ENCODE measurements at places on chromosomes 1 and 21.

- DNase-seq = no peak
These were observed 122.2 kb upstream of the ADGRL4 start for GRCh38 chr1:79128722-79129121.

GRCh38 chr1:112694363-112694929 is 12.5 kb downstream of the RHOC start:
- DNase-seq = no peak

DNA sequence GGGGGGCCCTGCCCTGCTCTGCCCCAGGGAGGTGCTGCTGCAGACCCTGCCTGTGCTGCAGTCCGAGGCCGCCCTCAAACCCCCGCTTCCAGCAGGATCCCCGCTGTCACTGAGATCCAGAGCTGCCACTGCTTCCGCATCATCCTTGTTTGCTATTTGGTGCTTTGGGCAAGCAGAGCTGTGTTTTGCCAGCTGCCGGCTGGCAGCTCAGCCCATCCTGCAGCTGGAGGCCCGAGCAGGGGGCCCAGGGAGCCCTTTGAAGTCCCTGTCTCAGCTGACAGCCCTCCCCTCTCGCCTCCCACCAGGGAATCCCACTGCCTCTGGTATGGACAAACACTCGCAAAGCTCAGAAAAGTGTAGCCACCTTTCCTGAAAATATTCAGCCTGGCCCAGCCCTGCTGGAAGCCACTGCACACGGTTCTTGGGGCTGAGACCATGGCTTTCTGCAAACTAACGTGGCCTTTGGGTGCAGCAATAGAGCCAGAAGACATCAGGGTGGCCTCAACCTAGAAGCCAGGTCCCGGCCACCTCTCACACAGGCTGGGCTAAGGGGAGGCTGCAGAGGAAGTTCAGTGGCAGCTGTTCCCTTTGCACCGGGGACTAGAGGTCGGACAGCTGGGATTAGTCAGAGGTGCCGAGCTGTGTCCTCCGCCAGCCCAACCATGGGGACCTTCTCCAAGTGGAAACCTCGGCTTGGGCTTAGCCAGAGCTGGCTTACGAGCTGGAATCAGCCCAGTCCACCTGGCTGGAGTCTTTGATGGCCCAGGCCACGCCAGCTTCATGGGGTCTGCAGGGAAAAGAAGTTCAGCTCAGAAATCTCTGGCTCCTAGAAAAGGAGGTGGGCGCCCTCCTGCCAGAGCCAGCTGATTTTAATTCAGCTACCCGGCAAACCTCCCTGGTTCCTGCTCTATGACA is 107.1 kb downstream of the SPSB1 start:
- no peak for DNase-seq

GRCh38 chr1:246782120-246782900 is 58.1 kb downstream of the SCCPDH start:
- DNase-seq = no peak

GRCh38 chr21:20618878-20619277 is 379.3 kb upstream of the NCAM2 start:
- no peak for DNase-seq

DNA sequence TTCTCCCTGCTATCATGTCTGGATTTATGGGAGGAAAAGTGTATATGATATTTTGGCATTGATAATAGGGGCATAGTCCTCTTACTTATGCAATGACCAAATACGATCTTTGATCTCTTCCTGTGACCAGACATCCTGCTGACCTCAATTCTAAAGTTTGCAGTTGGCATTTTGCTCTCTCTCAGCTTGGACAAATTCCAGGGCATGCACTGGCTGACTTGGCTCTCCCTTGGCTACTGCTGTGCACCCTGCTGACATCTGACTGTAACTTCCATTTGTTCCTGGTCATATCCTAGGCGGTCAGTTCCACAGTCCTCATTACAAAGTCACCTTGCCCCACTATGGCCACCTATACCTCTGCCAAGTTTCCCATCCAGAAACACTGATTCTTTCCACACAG is 380.7 kb upstream of the NR5A2 start:
- DNase-seq = no peak

GRCh38 chr1:220420726-220421125 is 107.2 kb upstream of the MARK1 start:
- no peak for DNase-seq

DNA sequence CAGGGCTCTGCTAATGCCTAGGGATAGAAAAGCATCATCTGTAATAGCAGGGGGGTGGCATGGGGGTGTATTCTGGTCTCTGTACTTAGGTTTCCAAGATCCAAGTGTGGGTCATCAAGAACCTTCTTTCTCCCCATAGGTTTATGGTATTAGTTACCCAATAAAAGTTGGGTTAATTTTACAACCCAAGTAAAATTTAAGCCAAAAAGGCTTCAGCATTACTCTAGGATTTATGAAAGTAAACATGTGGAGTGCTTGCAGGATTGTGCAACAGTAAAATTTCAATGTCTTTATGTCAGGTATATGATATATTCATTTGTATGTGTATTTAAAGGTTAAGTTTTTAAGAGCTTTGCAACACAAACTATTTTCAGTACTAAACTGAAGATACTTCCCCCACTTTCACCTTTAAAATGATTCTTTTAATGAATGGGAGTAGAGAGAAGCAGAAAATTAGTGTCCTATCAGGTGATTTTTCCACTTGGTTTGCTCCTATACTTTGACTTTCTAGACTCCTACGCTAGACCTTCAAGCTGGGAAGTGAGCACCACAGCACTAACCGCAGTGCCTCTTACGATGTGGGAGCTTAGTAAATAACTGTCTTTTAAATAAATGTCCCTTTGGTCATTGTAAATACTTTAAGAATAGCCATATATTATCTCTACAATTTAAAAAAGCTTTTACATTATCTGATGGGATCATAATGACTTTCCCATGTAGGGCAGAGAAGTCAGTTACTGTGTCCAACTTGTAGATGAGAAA is 67.8 kb upstream of the UBE2U start:
- DNase-seq = no peak

DNA sequence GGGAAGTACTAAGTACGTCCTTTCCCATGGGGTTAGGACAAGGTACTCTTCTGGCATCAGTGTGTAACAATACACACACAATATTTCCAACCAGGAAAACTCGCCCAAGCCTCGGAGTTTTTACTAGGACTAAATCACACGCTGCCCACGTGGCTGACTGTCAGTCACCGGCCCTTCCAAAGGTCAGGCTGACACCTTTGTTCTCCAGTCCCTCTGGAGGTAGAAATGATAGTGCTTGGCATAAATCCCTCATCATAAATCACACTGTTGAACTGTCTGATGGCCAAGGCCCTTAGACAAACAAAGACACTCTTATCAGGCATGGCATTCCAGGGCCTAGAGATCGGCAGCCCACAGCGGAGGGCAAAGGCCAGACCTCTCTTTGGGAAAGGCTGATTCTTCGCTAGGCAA is 16.9 kb upstream of the SLAMF9 start:
- DNase-seq = no peak

- no peak for DNase-seq
These were observed 4.9 kb downstream of the STK40 start for GRCh38 chr1:36380782-36381181.

- DNase-seq = no peak
These were observed 270.4 kb downstream of the GRIK1 start for GRCh38 chr21:29669416-29669815.

GRCh38 chr1:90964444-90965035 is 57.3 kb downstream of the ZNF644 start:
- no peak for DNase-seq

GRCh38 chr21:42524341-42525028 is 10.8 kb downstream of the SLC37A1 start:
- no peak for DNase-seq

DNA sequence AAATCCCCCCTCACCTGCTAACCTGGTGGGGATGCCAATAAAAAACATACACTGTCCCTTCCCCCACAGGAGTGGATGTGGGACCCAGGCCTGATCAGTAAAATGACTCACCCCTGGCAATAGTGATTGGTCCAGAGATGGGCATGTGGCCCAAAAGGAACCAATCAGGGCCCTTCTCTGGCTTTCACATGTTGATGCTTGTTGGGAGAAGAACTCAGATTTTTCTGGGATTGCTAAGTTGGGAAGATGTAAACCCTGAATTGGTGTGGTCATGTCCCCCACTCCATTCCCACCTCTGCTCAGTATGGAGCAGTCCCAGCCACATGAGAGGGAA is 43.6 kb upstream of the ACTL8 start:
- DNase-seq = no peak

DNA sequence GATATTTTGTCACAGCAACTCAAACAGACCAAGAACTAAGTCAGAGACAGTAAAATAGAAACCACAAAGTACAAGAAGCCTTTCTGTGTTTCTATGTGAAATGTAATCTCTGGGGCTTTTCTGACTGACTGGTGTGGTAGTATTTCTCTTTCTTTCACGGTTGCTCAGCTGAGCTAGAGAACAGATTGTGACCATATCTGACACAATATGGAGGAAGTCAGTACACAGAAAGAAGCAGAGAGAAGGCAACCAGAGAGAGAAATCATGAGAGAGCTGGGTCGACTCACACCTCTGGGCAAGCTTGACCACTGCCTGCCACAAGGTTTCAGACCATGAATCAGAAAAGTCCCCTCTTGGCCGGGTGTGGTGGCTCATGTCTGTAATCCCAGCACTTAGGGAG is 208.9 kb upstream of the GREM2 start:
- no peak for DNase-seq

DNA sequence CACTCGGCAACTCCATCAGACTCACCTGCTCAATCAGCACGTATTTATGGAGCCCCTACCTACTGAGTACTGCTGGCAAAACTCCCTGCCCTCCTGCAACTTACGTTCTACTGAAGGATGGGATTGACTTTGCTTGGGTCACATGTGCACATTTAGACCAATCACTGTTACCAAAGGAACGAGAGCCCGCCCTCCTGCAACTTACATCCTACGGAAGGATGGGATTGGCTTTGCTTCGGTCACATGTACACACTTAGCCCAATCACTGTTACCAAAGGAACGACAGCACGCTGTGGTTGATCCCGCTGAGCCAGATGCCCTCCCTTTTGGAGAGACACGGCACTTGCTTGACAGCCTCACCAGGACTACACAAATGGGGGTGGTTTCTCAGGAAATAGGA is 46.0 kb downstream of the UBIAD1 start:
- no peak for DNase-seq

- no peak for DNase-seq
These were observed 63.7 kb upstream of the EPS8L3 start for GRCh38 chr1:109827466-109827865.

GRCh38 chr1:226220473-226221189 is 2.8 kb upstream of the MIXL1 start:
- no peak for DNase-seq

GRCh38 chr1:192147696-192148095 is 10.6 kb upstream of the RGS18 start:
- DNase-seq = no peak

GRCh38 chr1:85451236-85451830 is 13.6 kb downstream of the DDAH1 start:
- DNase-seq = no peak

- DNase-seq = no peak
These were observed 9.8 kb downstream of the FBXO42 start for GRCh38 chr1:16342331-16343062.

GRCh38 chr1:170355267-170355801 is 176.6 kb upstream of the GORAB start:
- no peak for DNase-seq

GRCh38 chr1:226382030-226382429 is 25.9 kb downstream of the PARP1 start:
- no peak for DNase-seq

DNA sequence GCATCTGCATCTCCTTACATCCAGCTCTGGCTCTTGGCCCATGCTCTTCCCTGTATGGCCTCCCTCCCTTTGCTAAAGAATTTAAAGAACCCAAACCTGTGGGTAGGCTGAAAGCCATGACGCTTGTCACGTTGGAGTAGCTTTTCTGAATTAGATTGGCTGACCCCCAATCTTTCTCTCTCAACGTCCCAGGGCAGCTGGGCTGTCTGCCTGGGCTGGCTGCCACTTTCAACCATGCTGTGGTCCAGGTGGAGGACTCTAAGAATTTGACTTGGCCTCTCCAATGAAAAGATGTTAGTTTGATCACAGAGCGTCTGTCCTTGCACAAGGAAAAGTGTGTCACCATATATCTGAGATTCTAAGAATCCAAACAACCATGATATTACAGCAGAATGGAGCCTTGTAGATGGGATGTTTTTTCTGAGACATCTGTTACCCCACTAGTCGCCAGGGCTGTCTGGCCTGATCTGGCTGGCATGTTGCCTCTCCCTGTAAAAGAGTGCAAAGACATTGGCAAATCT is 6.5 kb upstream of the IGSF3 start:
- DNase-seq = no peak

- no peak for DNase-seq
These were observed 304.7 kb upstream of the PTBP2 start for GRCh38 chr1:96416701-96417444.

DNA sequence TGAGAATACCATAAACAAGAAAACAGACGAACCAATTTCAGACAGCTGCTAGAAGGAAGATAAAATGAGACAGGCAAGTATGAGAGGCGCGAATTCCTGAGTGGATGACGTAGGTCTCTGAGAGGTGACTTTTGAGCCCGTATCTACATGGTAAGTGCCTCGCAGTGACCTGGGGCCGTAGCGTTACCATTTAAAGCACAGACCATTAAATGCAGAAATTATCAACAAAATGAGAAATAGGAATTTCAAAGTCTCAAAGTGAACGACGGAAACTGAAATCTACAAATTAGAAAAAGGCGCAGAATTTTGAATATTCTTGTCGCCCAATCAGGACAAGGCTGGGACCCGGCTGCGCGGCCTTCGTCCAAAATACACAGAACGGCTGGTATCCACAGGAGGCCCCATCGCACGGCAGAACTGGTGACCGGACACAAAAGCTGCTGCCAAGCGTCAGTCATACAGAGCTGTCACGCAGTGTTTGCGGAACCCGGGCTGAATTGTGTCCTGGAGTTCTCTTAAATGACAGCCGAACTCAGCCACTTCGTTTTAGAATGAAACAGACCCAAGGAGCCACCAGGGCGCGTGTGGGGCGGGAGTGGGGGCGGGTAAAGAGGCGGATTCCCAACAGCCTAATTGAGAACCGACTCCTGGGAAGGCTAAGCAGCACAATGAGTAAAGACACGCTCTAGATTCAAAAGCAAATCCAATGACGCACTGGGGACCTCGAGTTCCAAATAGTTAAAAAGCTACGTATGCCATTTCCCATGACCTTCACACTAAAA is 13.8 kb upstream of the BOLA1 start:
- DNase-seq = peak; percentile 51

GRCh38 chr21:17780539-17780938 is 38.6 kb downstream of the C21orf91 start:
- peak; percentile 55 for DNase-seq
